ENCODE measurements at places on chromosomes 2 and 18.

DNA sequence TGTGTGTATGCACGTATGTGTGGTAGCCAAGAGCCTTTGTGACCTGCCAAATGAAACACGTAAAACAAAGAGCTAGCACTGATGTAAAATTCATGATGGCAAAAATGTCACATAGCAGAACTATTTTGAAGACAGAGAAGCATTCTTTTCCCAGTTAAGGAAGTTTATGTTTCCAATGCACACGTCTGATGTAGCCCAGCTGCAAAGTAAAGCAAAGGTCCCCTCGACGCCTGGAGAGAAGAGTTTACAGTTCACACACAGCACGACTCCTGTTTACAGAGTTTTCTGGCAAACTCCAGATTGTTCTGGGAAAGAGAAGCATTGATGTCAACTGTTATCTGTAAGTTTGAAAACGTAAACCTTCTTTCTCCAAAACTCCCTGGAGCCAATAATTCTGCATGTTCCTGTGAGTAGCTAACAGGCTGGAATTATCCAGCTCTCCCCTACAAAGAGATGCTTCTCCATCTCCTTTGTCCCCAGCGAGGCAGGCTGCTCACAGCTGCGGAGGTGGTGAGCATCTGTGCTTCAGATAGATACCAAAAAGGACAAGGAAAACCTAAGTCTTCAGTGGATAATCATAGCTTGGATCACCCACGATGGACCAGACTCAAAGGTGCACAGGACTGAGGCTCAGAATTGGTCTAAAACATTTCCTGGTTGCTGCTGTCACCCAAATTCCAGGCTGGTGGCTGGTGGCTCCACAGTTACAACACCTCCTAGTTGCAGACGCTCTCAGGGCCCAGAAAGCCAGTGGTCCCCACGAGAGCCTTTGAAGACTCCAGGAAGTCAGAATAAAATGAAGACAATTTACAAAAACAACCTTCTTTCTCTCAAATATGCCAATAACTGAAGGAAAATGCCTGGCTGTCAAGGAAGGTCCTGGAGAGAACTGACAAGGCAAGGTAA lies 87.4 kb downstream of the COL6A3 start:
- no peak for DNase-seq

- DNase-seq = no peak
These were observed 19.1 kb upstream of the SH3BP4 start for GRCh38 chr2:234932591-234933168.

DNA sequence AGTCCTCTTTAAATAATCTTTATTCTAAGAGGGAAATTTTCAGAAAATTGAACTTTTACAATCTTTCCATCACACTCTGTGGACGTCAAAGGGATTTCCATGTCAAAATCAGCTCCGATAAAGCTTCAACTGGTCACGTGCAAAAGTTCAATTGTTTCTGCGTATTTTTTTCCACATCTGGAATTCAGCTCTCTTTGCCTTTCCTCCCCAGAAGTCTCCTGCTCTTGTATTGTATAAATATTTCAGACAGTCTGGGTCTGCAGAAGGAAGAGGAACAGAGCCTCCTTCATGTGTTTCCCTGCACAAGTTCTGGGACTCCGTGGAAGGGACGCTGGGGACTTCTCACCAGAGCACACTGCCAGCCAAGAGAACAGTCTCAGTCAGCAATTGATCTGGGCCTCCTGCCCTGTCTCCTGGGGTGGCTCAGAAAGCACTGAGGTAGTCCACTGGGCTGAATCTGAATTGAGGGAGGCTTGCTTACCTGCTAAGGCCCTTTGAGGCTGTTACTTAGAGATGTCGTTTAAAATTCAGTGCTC lies 251.5 kb downstream of the TFCP2L1 start:
- DNase-seq = no peak

GRCh38 chr2:234289834-234290590 lies 206.9 kb downstream of the ARL4C start:
- DNase-seq = peak; percentile 83

DNA sequence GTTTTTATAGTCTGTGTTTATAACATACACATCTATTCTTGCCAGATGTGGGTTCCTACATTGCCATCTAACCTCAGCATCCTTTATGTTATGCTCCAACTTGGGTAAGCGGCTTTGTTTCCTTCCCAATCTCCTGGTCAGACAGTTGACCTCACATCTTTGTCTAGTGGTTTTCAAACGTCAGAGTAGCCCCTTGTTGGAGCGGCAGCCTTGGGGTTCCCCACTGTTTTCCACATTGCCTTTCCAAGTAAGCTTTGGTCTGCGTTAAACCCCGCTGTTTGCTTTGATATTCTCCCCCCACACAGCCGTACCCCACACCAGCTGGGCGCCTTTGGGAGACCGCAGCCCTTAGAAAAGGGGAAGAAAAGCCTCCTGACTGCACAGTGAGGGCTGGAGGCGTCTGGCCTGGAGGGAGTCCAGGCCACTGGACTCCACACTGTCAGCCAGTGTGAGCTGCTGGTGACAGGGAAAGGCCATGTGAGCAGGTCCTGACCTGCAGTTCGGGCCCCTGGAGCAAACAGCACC lies 83.3 kb downstream of the MALT1 start:
- no peak for DNase-seq

- DNase-seq = peak; percentile 32
These were observed 1.9 kb downstream of the CLK1 start for GRCh38 chr2:200862532-200863000.

DNA sequence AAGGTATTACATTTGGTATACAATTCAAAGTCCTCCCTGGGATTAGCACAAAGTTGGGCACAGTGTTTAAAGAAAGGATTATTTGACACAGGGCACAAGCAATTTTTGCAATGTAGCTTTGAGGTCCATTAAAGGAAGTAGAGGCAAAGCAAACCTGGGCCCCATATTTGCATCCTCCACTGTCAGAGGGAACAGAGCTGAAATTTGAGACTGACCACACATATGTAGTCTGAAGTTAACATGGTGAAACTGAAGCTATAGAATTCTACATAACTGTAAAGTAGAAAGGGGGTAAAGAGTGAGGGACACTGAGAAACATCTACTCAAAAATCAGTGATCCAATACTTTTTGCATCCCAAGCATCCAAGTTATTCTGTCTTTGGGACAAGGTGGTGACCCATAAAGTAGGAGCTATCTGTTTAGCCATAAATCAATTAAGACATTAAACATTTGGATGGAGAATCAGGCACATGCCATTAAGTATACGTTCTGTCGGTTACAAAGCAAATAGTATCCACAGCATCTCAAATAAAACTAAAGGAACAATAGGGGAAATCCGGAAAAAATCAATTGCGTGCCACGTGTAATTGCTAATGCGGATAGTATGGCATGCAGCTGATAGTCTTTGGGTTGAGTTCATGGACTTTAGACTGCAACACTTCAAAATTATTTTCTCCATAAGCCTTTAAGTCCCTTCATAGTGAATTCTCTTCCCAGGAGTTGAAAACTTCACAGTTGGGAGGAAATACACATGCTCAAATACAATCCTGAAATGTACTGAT lies 72.6 kb downstream of the PLEKHM3 start:
- no peak for DNase-seq

DNA sequence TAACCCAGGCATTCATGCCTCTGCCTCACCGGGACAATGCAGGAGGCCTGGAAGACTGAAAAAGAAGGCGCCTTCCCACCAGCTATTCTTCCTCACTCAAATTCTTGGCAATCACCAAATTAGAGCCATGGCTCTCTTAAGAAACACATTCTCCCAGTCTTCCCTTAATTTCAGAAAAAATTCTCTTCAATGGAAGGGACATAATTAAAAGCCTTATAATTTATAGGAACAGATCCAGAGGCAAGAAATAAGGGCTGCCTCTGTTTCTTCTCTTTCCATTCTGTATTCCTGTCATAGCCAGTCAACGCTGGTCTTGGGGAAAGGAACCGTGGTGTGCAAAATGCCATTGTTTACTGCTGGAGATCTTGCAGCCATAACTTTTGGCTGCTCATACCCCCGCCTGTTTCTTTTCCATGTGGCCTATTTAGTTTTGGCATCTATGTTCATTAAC lies 32.8 kb downstream of the DTNA start:
- no peak for DNase-seq

GRCh38 chr2:78845664-78846185 lies 179.8 kb upstream of the REG3G start:
- no peak for DNase-seq

DNA sequence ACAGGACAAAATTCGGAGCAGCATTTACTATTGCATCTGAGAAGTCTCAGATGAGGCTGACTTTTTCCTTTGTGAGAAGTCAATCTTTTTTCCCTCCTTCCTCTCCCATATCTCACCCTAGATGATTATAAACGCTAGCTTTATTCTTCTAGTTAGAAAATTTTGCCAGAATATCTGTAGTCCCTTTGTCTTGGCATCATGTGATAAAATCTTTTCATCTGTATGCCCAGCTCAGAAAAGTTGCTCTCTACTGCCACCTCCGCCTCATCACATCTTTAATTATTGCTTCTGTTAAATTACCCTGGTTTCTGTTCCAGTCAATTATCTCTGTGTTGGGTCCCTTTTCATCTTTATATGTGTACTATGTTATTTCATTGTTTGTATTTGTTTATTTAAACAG lies 210.8 kb upstream of the SLC35G4 start:
- no peak for DNase-seq

DNA sequence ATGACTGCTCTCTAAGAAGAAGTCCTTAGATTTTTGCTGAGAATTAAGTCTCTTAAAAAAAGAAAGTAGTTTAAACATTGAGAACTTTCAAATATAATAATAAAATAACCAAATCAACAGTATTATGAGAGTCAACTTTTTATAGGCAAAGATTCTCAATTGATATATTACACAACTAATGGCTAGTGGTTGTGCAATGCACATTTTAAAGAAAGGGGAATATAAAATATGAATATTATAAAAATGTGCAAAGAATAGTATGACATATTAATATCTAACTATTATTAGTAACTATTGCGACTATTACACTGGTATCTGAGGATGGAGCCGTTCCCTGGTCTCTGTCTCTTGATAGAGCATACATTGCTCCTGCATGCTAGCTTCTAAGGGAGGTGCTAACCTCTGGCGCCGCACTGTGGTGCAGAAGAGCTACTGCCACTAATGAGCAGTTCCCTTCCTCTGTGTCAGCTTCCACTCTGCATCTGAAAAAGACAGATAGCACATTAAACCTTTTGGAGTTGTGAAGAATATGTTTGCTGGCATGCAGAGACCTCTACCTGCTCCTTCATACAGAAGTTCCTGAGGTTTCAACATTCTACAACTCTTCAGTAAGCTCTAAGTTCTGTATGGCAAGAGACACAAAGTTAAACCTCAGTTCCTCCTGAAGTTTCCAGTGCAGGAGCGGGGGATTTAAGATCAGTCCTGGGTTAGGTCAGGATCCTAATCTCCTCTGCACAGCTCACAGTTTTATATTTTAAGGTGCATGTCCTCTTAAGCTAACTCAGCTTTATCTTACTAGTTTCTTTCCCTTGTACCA lies 3.5 kb upstream of the SLC9A2 start:
- peak; percentile 83 for DNase-seq

DNA sequence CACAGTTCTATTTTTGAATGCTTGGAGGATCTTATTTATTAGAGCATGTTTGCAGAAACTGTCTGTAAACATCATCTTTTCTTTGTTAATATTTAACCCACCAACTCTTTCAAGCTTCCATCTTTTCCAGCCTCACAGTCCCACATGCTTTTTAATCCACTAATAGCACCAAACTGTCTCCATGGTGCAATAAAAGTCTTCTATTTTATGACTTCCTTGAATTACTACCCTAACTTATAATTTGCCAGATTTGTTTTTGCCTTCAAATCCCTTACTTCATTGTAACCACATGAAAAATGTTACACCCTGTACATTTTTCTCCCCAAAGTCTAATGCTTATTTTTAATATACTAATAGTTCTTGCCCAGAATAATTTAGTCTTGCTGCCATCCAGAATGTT lies 792.6 kb downstream of the PLCL1 start:
- DNase-seq = no peak

GRCh38 chr2:224395620-224396390 lies 6.1 kb downstream of the FAM124B start:
- DNase-seq = no peak

Measured in AG08396 (cell line).